T-helper 2 cell (primary cell): ENCODE measurements at places on chromosomes 4 and X.

- no peak for DNase-seq
Observed at GRCh38 chr4:1006856-1007255, 4.6 kb upstream of the FGFRL1 start.

- DNase-seq: no peak
Observed at GRCh38 chr4:151316645-151317044, 8.8 kb downstream of the SH3D19 start.

DNA sequence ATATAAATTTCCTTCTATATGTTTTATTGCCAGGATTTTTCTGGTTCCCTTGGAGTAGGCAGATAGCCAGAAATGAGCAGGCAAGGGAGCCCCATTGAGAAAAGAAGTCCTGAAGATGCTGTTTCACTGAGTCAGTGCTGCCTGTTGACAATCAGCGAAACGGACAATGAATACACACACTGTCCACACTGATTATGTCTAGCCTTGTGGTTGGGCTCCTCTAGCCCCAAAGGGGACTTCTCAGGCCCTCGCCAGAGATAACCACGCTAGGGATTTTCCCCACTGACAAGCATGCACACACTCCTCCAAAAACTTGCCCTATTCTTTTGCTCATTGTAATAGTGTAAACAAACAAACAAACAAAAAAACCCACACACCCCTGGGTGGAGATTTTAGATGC lies 369.3 kb downstream of the DMD start:
- DNase-seq: no peak

DNA sequence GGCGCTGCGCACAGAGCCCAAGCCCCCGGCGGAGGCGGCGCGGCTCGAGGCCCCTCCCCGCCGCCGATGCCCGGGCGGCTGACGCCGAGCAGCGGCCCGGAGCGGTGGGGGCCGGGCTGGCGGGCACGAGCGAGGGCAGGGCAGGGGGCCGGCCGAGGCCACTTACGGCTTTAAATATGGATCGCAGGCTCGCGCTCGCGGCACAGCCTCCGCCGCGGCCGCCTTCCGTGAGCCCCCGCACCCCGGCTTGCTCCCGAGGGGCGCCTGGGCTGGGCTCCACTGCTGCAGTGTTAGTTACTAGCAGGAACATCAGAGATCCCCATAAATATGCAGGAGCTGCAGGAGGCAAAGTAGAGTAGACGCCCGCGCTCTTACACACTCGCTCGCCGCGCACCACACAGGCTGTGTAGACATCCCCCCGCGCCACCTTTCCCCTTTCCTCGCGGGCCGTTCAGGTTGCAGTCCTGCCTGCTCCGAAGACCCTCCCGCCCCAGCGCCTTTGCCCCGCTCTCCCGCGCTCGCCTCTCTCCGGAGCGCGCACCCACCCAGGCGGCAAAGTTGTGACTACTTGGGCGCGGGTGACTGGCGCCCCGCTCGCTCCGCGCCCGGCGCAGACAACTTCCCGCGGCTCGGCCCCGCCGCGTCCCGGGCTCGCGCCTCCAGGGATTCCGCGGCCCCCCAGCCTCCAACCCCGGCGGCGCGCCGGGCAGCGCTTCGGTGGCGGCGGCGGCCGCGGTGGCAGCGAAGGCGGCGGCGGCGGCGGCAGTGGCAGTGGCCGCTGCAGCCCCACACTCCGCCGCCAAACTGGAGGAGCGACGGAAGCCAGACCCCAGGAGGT lies 152.0 kb upstream of the SLC4A4 start:
- DNase-seq: no peak

DNA sequence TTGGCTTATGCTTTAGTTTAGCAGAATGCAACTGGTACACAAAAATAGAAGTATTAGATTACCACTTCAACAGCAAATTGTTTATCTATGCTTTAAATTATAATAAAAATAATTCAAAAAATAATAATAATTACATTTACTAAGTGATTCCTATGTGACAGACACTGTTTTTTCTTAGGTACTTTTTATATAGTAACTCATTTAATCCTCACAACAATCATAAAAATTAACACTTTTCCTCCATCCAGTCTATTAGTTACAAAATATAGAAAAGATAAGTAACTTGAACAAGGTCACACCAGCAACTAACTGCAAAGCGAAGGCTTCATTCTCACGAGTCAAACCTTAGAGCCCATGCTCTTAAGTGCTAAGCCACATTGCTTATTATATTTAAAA lies 155.2 kb downstream of the PDGFC start:
- no peak for DNase-seq
